ENCODE measurements at places on chromosomes 12 and 14. TPM values are rescaled to one million over a fixed set of nuclear protein-coding genes. Genes with fewer than 3 reads are reported as not detected.

GRCh38 chr12:3896801-3897351 lies 23.7 kb upstream of the PARP11 start:
- DNase-seq, result no peak

Gene ACRBP
- total RNA-seq, result 3.9 TPM

Gene VASH1
- 3.2 TPM for total RNA-seq

DNA sequence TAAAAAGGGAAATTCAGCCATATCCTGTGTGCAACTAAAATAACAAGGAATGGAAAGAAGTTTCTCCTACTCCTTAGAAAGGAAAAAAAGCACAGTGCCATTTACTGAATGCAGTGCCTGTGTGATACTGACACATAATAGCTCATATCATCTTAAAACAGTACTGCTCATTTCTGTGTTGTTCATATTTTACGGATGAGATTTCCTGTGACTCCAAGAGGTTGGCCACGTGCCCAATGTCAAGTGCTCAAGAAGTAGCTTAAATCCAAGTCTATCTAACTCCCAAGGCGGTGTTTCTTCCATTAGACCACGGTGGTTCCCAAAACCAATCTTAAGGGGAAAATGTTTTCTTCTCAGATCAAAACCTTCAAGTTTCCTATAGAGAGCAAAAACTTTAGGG lies 20.0 kb downstream of the MAP3K9 start:
- DNase-seq, result no peak

Gene MANSC1
- 16.6 TPM for total RNA-seq

- DNase-seq, result no peak
Observed at GRCh38 chr14:71523630-71524319, 408.5 kb upstream of the RGS6 start.

Gene ENDOU
- 0.49 TPM for total RNA-seq

DNA sequence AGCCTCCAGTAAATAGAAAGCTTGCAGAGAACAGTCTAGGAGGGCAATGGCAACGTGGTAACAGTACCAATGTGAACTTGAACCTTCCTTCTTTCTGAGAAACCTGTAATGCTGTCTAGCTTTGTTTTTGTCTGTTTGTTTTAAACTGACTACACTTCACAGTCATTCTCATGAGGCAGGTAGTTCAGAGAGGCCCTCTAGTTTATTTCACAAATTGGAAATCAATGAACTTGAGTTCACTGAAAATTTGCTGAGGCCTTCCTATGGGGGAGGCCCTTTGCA lies 2.9 kb upstream of the ATP2A2 start:
- DNase-seq, result no peak

DNA sequence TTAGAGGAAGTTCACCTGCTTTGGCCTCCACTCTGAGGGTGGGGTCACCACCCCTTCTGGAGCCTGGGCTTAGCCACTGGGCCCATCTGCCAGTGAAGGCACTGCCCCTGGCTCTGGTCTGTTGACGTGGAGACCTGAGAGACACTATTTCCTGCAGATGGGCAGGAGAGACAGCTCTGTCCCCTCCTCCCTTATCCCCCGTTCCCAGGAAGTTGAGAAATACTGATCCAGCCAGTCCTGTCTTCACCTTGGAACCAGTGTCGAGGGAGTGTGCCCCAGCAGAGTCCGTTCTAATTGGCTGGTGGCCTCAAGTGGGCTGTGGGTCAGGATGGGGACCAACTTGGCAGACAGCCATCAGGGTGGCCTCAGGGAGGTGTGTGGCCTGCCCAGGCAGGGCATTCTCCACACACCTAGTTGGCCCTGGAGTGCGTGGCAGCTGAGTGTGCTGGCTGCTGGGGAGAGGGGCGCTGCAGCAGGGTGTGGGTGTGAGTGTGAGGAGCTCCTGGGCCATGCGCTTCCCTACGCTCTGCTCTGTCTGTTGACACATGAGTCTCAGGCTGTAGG lies 25.4 kb downstream of the CLSTN3 start:
- DNase-seq, result peak; percentile 60

Gene ABCB9
- total RNA-seq, result 3.8 TPM

Gene ATL1
- total RNA-seq, result 12.3 TPM
